Omental fat pad (tissue), 4 donors: ENCODE measurements at places on chromosomes 7 and 10. TPM values are rescaled to one million over a fixed set of nuclear protein-coding genes. Genes with fewer than 3 reads are reported as not detected.

NKX1-2 gene
- total RNA-seq = not detected

KCNH2 gene
- 0.47 TPM for total RNA-seq

BLOC1S2 gene
- 29.7 TPM for total RNA-seq

ACTL6B gene
- total RNA-seq = not detected

NACAD gene
- total RNA-seq = 2.8 TPM

LLCFC1 gene
- total RNA-seq = not detected

EMX2 gene
- 0.25 TPM for total RNA-seq

DNA sequence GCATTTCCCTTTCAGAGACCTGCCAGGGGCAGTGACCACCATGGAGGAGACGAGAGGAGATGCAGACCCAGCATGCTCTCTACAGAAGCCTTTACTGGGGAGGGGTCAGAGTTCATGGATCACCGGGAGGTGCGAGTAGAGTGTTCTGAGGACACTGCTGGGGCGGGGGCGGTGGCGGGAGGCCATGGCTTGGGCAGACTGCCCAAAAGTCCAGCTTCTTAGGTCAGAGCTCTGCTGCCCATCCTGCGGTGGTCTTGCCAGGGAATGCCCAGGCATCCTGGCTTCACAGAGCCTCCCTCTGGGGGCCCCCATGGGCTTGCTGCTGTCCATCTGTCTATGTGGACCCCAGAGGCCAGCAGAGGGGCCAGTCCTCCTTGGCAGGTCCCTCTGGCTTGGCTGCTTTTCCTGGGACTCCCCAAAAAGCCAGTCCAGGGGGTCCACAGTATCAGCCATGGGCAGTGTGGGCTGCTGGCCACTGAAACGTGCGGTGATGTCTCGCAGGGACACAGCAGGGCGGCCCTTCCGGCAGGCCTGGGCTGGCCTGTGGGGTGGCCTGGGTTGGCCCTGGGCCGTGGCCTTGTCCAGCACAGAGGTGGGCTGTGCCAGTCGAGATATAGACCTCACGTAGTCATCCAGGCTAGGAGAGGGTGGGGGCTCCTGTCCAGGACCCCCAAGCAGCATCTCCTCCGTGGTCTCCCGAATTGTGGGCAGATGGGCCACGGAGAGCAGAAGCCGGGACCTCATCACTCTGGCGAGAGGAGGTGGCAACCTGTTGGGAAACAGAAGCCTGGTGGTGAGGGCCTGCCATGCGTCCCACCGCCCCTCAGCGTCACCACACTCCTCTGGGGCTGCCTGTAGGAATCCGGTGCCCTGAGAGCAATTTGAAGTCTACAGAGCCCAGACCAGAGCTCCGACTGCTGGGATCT, 1.1 kb downstream of the DEPP1 start:
- no peak for DNase-seq

DNA sequence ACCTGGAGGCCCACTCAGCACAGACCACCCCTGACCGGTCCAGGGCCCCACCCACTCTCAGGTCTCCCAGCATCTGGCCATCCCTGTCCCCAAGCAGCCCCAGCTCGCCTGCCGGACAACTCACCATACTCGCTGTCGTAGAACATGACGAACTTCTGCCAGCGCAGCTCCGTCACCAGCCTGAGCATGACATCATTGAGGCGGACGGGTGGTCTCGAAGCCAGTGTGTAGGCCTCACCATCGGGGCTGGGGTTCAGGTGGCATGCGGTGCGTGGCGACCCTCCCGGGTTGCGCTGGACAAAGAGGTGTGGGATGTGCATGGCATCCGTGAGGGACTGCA, 160.4 kb downstream of the GRID1 start:
- no peak for DNase-seq

GRCh38 chr7:128197589-128197988, 43.5 kb upstream of the LEP start:
- no peak for DNase-seq

DNA sequence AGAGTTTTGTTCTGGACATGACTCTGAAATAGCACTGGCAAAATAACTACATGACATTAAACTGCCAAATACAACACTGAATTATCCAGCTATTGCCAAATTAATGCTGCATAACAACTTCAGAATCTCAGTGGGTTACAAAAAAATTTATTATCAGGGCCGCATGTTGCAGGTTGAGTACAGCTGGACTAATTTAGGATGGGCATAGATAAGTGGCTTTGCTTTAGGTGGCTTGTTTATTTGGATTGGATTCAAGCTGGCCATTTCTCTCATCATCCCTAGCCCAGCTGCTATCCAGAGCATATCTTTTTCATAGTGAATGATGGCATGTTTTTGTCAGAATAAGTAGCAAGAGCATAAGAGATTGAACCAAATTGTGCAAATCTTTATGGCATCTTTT, 1277.1 kb downstream of the REEP3 start:
- no peak for DNase-seq

GRCh38 chr7:152674860-152675758, 832 bp downstream of the XRCC2 start:
- no peak for DNase-seq

DNA sequence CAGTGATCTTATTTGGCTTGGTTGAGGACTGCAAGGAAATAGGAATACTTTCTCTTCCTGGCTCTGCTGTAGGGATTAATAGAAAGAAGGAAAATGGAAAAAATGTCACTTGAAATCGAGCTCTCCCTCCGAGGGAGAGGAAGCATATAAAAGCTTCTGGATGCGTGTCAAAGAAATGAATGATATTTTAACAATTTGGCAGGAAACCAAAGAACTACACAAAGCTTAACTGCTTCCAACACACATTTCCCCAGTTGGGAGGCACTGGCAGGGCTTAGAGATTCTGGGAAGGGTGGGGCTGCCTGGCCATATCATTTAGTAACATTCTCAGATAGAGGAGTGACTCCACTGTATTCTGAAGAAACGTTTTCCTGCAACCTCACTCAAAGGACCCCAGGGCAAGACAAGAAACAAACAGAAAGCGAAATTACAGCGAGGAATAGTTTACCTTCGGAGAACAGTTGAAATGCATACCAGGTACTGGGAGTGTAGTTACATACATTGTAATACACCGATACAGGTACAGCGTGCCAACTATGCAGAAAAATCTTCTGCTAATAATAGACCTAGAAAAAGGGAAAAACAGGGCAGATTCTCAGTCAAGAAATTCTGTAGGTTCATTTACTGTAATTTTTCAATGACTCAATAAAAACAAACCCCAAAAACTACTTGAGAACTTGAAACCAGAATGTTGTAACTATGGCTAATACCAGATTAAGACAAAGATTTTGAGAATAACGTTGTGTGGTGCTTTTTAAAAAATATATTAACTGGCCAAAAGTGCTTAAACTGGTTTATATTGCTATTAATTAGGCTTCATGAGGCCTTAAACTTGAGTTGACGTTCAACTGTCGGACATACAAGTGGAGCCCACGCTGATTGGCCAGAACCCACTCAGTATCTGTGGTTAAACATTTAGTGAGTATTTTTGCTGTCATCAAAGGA, 75.7 kb upstream of the ASAH2 start:
- DNase-seq = no peak

GRCh38 chr7:95398155-95398940, 2.2 kb upstream of the PON3 start:
- DNase-seq = no peak

DNA sequence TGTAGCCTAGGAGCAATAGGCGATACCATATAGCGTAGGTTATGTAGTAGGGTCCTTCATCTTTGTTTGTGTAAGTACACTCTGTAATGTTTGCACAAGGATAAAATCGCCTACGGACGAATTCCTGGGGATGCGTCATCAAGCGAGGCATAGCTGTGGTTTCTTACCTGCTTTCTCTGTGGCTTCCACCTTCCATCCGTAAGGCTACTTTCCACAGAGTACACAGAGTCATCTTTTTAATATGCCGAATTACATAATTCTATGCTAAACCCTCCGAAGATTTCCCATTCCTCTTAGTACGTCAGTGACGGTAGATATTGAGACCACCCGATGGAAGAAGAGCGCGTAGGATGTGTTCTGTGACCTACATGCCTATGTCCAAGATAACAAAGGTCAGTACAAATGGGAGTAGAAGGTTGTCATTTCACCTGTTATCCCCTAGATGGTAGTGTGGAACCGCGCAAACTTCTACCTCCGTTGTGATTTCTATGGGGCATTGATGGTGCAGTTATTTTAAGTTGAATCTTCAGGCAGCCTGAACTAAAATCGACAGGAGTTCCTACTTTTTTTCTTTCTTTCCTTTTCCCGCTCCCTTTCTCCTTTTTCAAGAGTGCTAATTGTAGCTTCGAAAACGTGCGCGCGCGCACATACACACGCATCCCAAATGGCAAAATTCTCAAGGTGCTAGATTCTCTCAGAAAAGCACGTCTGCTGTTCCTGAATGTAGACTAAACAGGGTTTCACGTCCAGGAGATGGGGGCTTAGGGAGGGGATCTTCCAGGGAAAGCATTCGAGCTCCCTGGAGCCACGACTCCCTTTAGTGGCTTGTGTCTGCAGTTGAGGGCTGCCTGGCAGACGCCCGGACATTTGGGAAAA, 111.7 kb upstream of the MBL2 start:
- DNase-seq = no peak

DNA sequence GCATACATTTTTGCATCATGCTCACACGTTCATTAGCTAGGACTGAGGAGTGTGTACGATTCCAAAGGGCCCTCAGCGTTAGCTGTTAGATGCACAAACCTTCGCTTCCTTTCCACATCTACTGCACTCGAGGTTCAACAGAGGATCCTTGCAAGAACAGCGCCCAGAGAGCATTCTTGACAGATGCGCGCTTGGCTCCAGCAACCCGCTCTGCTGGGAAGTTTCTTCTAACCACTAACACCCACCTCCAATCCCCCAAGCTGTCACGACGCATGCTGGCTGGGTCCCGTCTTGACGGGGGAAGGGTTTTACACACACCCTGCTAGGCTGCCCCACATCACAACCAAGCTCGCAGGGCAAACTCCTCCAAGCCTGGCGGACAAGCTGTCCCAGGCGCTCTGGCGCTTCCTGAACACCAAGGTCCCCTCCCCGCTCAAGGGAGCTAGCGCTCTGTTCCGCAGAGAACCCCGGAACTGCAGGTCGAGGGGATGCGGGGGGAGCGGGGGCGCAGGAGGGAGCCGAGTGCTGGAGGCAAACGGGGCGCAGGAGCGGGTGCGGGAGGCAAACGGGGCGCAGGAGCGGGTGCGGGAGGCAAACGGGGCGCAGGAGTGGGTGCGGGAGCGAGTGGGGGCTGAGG, 653 bp upstream of the ADRB1 start:
- no peak for DNase-seq
